Hair follicle dermal papilla cell (primary cell): ENCODE measurements at places on chromosomes 5 and 9. TPM values are rescaled to one million over a fixed set of nuclear protein-coding genes. Genes with fewer than 3 reads are reported as not detected.

The IFNB1 gene
- not detected in 2 replicates for total RNA-seq

The PCA3 gene
- total RNA-seq = 0.12 TPM in 1 of 2 replicates, not detected in the other

The KCNN2 gene
- under 0.01 TPM in 1 of 2 replicates, not detected in the other for total RNA-seq

The IRX2 gene
- 28.6 and 29.6 TPM in 2 replicates for total RNA-seq

The COL5A1 gene
- total RNA-seq = 249 and 339 TPM in 2 replicates

The CBY3 gene
- not detected in 2 replicates for total RNA-seq

The FBLL1 gene
- 0.65 and 1.8 TPM in 2 replicates for total RNA-seq

The REXO4 gene
- 14.6 and 15.2 TPM in 2 replicates for total RNA-seq

The C5orf58 gene
- total RNA-seq = not detected in 2 replicates

The PCDHA7 gene
- 0.36 and 0.49 TPM in 2 replicates for total RNA-seq

The AGTPBP1 gene
- 25.1 and 28.2 TPM in 2 replicates for total RNA-seq

The PLPP6 gene
- total RNA-seq = 7.5 and 8.5 TPM in 2 replicates

The FGD3 gene
- total RNA-seq = 0.12 and 0.16 TPM in 2 replicates

The FIBCD1 gene
- 1.3 and 5.6 TPM in 2 replicates for total RNA-seq

The SPINK4 gene
- not detected in 2 replicates for total RNA-seq

The TXNDC8 gene
- total RNA-seq = not detected in 2 replicates

The NMUR2 gene
- total RNA-seq = not detected in 2 replicates

The OR1Q1 gene
- 0.36 and 0.65 TPM in 2 replicates for total RNA-seq

The ANKRD34B gene
- not detected in 2 replicates for total RNA-seq

The LTC4S gene
- 1.6 and 2.2 TPM in 2 replicates for total RNA-seq

The CRHBP gene
- total RNA-seq = 0.16 and 1.7 TPM in 2 replicates

The ANKRD18A gene
- not detected in 2 replicates for total RNA-seq

The PCDHB3 gene
- total RNA-seq = 1.2 and 1.8 TPM in 2 replicates

The HAND1 gene
- 0.12 TPM in 1 of 2 replicates, not detected in the other for total RNA-seq

The PCDHGA9 gene
- total RNA-seq = 7.1 and 7.3 TPM in 2 replicates

The POLR3G gene
- total RNA-seq = 2.4 and 2.9 TPM in 2 replicates

The MSX2 gene
- 14.8 and 20.3 TPM in 2 replicates for total RNA-seq

The FOXI1 gene
- not detected in 2 replicates for total RNA-seq

The SMIM32 gene
- total RNA-seq = not detected in 2 replicates

The CORO2A gene
- 0.49 and 0.73 TPM in 2 replicates for total RNA-seq

The TLX3 gene
- not detected in 2 replicates for total RNA-seq

The PCDHA9 gene
- 0.16 and 0.36 TPM in 2 replicates for total RNA-seq

The TUSC1 gene
- 24.5 and 30.7 TPM in 2 replicates for total RNA-seq

The OTP gene
- not detected in 2 replicates for total RNA-seq

The MAMDC2 gene
- total RNA-seq = 9.9 and 27.4 TPM in 2 replicates

The PTPA gene
- total RNA-seq = 92.5 and 93.4 TPM in 2 replicates

The ERCC6L2 gene
- 86.6 and 103 TPM in 2 replicates for total RNA-seq

The PCSK5 gene
- total RNA-seq = 7.4 and 10.2 TPM in 2 replicates

The RAB3C gene
- total RNA-seq = not detected in 2 replicates

The ARL14EPL gene
- 0.32 TPM in 1 of 2 replicates, not detected in the other for total RNA-seq

The C9orf57 gene
- total RNA-seq = not detected in 2 replicates

The PCDHGA2 gene
- 4.2 and 6.0 TPM in 2 replicates for total RNA-seq

The CCDC171 gene
- total RNA-seq = 2.4 and 3.9 TPM in 2 replicates

The GLDC gene
- total RNA-seq = not detected in 2 replicates

The COL23A1 gene
- total RNA-seq = 14.7 and 26.0 TPM in 2 replicates

The RHOBTB3 gene
- 309 and 354 TPM in 2 replicates for total RNA-seq

The TCF7 gene
- total RNA-seq = 0.85 and 1.6 TPM in 2 replicates

The SLC34A3 gene
- under 0.01 TPM in 1 of 2 replicates, not detected in the other for total RNA-seq

The TRIM36 gene
- total RNA-seq = 0.61 and 0.65 TPM in 2 replicates

The SOHLH1 gene
- not detected in 2 replicates for total RNA-seq

The PCDHGC3 gene
- 126 and 129 TPM in 2 replicates for total RNA-seq

The RUSC2 gene
- 50.0 and 60.8 TPM in 2 replicates for total RNA-seq

The ORM2 gene
- not detected in 2 replicates for total RNA-seq

The NUTM2G gene
- not detected in 2 replicates for total RNA-seq

The CLIC3 gene
- 0.32 and 2.4 TPM in 2 replicates for total RNA-seq

The LCN15 gene
- total RNA-seq = not detected in 2 replicates

The PCDHB14 gene
- 0.61 and 1.3 TPM in 2 replicates for total RNA-seq

The MCIDAS gene
- total RNA-seq = not detected in 2 replicates

The PARP8 gene
- 11.1 and 16.1 TPM in 2 replicates for total RNA-seq
